ENCODE measurements at places on chromosomes 12 and 14.
A peak's percentile ranks its signal among the peaks of the same experiment; 100 is the strongest.

DNA sequence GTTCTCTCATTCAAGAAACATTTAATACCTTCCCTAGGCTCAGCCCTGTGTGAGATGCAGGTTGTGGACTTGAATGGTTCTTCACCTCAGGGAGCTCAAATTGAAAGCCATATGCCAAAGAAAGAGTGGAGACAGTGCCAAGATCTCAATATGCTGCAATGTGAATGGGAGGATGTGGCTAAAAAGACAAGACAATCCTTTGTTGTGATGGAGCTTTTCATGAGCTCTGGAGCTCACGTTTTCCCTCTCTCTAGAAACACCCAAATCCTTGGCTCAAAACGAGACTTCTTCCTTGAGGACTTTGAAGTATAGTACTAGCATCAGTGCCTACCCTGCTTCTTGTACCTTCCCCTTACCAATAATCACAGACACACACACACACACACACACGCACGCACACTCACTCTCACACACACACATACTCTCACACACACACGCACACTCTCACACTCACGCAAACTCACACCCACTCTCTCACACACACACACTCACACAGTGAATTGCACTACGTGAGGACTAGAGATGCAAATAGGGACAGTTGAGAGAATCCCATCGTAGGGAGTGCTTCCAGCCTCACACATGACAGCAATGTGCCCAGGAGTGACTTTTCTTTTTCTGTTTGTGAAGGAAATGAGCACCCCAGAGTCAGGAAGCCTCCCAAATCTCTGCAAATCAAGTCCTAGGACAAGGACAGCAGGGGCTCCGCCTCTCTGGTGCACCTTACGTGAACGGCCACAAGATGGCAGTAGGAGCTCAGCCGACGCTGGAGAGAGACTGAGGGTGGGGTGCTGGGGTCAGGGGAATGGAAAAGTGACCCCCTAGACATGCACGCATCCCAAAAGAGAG lies 231.4 kb downstream of the PCNX1 start:
- DNase-seq, result peak; percentile 61

DNA sequence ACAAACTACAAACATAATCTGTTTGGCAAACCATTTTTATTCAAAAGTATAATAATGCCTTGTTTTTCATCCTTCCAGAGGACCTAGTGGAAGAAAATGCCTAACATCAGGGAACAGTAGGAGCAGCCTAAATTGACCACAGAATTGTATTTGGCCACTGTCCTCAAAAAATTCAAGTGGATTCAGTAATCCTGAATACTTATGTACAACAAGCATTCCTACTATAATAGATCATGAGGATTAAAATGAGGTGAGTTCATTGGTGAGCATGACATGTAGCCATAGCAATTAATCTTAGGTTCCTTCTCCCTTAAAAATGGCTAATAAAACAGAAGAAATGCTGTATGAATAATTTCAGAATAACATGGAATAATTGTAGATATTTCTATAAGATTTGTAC lies 209.3 kb downstream of the DAD1 start:
- no peak for DNase-seq

DNA sequence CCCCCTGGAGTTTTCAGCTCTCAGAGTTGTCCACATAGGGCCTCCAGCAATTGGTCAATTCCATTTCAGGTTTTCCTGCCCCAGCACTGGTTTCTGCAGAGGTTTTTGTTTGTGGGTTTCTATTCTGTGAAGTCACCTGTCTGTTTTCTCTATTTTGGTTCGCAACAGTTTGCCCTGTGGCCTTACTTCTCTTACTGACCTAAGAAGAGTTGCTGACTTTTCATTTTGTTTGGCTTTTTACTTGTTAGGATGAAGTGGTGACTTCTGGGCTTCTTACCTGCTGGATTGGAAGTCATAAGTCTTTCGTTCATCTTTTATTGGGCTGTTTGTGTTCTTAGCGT lies 196.4 kb upstream of the PARP11 start:
- no peak for DNase-seq

- peak; percentile 35 for DNase-seq
These were observed 2.1 kb downstream of the GMFB start for GRCh38 chr14:54486685-54487084.

GRCh38 chr12:53590652-53591051 lies 35.5 kb downstream of the ATF7 start:
- no peak for DNase-seq

DNA sequence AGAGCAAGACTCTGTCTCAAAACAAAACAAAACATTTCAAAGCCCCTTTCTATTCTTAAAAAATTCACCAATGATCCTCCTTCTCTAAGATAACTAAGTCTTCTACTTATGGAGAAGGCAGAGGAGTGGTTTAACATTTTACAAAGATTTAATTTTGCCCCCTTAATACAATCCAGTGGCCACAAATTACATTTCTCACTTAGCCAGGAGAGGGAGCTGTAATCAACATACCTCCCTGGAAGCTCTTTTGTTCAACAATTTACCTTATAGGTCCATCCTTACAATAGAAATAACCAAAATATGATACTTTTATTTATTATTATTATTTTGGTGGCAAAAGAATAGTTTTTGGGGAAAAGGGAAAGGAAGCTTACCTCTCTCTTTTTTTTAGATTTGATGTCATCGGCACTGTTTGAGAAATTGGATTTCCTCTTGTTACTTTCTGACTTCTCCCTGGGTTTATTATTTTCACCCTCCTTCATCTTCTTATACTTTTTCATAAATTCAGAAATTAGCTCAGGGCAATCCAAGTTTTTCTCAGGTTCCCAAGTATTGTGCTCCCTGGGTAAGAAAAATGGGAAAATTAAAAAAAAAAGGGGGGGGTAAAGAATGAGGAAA lies 28.1 kb downstream of the CBX5 start:
- no peak for DNase-seq

DNA sequence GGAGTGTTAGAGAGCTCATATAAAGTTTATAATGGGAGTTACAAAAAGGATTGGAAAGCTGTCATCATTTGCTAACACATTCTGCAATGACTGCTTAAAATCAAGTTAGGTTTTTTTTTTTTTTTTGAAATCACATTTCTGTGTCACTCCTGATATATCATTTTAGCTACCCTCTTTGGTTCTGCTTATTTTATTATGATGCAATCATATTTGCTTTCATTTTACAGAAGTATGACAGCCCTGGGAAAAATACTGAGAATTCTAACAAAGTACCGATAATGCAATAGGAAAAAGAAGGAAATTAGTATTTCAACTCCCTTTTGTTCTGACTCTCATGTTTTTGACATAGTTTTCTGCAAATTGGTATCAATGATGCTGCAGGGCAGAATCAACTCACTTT lies 71.6 kb upstream of the MDGA2 start:
- DNase-seq, result no peak

DNA sequence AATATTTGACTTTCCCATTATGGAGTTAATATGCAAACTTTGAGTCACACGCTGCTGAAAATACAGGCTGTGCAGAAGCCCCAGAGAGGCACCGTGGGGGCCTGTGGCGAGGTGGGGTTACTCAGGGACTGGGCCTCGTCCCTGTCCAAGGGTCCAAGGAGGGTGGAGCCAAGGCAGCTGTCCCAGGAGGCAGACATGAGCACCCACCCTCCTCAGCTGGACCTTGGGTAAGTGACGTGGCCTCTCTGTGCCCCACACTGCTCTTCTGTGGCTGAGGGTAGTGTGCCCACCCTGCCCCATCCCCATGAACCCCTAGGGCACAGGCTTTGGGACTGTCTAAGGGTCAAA lies 39.4 kb downstream of the FAM222A start:
- DNase-seq, result no peak

DNA sequence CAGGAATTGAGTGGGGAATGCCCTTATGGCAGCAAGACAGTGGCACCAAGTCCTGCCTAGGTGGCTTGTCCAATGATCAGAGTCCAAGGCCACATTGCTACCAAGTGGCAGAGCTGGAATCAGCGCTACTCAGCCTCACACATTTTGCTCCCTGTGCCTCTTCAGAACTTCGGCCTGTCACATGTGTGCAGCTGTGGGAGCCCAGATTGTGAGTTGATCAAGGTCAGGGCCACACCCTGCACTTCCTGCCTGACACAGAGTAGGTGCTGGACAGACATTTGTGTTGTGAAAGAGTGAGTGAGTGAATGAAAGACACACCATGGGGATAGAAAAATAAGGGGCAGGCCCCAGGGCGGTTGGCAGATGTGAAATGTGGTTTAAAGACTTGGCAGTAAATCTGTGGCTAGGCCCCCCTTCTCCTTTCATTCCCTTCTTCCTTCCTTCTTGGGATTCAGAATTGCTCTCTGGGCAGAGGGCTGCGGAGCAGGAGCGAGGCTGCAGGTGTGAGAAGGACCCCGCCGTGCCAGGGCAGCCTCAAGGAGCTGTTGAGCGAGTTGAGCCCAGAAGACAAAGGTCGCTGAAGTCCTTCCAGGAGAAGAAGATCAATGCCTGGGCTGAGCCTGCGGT lies 83.5 kb downstream of the SLC25A47 start:
- DNase-seq, result no peak

DNA sequence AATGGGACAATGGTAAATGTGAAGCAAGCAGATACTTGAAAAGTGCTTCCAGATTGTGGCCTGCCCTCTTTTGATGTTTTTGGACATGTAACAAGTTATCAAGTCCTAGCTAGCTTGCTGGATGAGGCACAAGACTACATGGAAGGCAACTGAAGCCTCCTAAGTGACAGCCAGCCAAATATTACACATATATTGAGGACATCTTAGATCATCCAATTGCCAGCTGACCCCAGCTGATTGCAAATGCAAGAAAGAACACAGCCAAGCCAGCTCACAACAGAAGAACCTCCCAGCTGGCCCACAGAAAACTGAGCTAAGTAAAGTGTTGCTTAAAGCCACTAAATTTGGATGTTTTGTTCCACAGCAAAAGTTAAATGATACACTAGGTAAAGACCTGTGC lies 156.9 kb downstream of the SRGAP1 start:
- DNase-seq, result no peak

GRCh38 chr12:117526757-117527478 lies 165.5 kb upstream of the NOS1 start:
- DNase-seq, result no peak

DNA sequence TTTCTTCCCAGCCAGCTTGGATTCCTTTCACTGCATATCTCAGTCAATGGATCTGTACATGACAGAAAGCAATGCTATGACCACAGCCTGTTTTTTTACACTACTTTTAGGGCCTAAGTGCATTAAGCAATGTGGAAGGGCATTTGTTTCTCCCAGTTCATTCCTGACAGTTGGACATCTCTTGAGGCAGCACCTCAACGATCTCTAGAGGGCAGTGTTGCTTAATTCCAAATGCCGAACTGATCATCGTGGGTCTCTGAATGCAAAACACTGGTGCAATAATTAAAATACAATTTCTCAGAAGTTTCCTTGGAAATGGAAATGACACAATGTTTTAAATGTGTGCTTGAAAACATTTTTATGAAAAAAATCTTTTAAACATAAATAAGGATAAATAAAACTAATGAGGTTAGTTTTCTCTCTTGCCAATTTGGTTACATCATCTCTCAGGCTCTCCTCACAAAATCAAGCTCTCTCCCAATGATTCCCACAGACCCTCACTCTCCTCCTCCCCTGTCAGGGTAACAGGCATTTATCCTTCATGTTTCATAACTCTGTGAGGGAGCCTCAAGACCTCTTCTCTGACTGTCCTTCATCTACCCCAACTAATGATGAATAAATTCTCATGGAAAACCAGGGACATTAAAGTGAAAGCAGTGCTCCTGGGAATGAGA lies 192.4 kb upstream of the SLC16A7 start:
- peak; percentile 27 for DNase-seq

GRCh38 chr12:1122786-1123185 lies 131.8 kb downstream of the ERC1 start:
- peak; percentile 16 for DNase-seq

GRCh38 chr14:82116721-82117120 lies 583.1 kb upstream of the SEL1L start:
- no peak for DNase-seq

GRCh38 chr12:124273630-124274029 lies 21.3 kb upstream of the RFLNA start:
- DNase-seq, result no peak

- no peak for DNase-seq
These were observed 204.7 kb downstream of the BCL11B start for GRCh38 chr14:99067141-99067920.

DNA sequence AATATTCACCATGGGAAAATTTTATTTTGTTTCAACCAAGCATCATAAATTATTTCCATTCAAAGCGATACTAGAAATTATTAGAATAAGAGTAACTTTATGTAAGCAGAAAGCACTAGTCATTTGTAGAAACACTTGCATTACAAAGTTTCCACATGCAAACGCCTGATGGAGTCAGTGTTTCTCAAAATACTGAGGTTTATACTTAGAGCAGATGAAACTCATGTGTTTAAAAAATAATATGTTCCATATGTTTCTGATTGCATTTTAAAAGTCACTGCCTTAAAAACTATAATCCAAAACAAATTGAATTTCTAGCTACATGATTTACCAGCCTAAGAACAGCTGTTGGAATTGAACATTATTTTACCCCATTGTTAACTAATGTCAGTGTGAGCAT lies 1246.4 kb downstream of the SLC16A7 start:
- no peak for DNase-seq

GRCh38 chr12:115232455-115233156 lies 548.6 kb upstream of the TBX3 start:
- no peak for DNase-seq

GRCh38 chr12:3881281-3881950 lies 8.2 kb upstream of the PARP11 start:
- no peak for DNase-seq

GRCh38 chr14:75181293-75182062 lies 5.1 kb upstream of the TMED10 start:
- no peak for DNase-seq

DNA sequence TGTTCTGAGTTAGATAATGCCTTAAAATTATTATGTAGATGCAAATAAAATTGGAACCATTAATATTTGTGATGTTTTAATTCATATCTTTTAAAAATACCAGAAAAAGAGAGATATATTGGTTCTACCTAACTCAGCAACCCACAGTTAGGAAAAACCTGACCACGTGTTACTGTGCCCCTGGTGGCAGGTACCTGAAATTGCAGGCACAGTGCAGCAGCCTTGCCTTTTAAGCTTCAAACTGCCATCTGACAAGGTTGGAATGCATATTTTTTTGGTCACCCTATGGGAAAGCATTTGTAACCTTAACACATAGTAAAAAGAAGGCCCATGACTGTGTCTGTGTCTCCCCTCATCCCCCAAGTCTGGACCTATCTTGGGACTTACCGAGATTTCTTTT lies 109.4 kb upstream of the NOS1 start:
- no peak for DNase-seq

Measured in T-helper 1 cell (primary cell).